CD4-positive, alpha-beta T cell treated with Interferon gamma for 1 hour (primary cell): ENCODE measurements at places on chromosomes 1 and 21.

DNA sequence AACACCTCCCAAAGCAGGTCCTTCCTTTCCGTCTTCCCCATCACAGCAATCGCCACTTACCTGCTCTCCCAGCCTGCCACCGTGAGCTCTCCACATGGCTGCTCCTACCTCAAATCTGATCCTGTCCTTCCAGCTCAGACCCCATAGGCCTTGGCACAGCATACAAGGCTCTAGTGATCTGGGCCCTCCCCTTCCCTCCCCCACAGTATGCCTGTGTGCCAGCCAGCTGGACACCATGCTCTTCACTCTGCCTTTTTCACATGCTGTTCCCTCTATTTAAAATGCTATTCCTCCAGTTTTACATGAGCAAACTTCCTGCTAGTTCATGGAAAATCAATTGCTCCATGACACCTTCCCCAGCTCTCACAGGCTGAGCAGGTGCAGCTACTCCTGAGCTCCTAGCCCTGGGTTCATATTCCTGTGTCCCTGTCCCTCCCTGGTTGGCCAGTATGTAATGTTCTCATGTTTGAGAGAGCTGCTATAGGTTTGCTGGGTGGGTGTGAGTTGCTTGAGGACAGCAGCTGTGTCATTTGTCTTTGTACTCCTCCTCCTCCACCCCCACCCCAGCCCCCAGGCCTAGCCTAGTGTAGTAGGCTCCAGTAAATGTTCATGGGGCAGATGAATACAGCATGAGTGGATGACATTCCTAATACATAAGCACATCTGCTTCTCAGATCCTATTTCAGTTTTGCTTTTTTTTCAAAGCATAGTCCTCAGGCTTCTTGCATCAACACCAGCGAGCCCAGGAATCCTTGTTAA, 6.3 kb upstream of the TNNT2 start:
- no peak for DNase-seq

- no peak for DNase-seq
These were observed 18.8 kb upstream of the RGS16 start for GRCh38 chr1:182622901-182623528.

- DNase-seq = no peak
These were observed 9.0 kb downstream of the ADORA1 start for GRCh38 chr1:203136409-203137042.

GRCh38 chr1:116424863-116425262, 51.8 kb downstream of the ATP1A1 start:
- no peak for DNase-seq

GRCh38 chr1:243851257-243851756, 1.3 kb upstream of the AKT3 start:
- no peak for DNase-seq

DNA sequence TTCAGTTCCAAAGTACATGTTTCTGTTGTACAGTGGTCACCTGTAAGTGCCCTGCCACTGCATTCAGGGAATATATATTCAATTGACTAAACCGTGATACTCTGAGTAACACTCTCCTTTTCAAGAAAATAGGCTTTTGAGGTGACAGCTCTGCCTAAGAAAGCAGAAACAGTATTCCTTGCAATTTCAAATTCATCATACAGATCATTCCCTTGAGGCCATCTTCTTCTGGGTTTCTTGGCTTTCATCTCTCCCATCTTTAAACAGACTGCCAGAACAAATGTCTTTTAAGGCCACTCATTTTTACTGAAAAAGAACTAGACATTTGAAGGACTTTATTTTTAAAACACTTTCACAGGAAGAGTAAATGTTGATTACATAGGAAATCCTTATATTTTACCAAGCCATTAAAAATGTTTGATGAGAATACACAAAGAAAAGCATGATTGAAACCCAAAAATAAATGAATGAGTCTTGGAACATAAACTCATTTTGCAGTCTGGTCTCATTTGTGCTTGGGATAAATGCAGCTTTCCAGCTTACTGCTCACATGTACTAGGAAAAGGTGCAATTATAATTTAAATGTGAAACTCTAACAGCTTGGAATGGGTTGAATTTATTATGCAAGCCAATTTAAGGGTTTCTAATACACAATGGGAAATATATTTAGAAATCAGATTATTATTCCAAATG, 34.7 kb downstream of the PLPPR5 start:
- no peak for DNase-seq

GRCh38 chr1:184156521-184157393, 105.2 kb downstream of the TSEN15 start:
- DNase-seq = no peak

- no peak for DNase-seq
These were observed 1297.6 kb downstream of the BRINP3 start for GRCh38 chr1:189180057-189180456.

- no peak for DNase-seq
These were observed 44.4 kb downstream of the KANK4 start for GRCh38 chr1:62274496-62275485.

DNA sequence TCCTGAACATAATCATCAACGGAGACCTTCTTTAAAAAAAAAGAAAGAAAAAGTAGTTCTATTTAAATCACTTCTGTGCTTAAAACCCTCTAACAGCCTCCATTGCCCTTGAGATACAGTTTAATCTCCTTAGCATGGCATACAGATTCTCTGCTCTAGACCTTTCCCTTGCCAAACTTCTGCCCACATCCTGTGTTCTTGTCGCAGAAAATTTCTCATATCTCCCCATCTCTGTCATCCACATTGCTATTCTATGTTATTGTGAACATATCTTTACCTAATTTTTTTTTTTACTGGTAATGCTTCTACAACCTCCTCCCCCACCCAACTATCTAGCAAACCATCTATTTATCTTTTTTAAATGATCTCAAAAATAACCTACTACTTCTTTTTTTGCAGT, 135.7 kb upstream of the PROX1 start:
- no peak for DNase-seq

DNA sequence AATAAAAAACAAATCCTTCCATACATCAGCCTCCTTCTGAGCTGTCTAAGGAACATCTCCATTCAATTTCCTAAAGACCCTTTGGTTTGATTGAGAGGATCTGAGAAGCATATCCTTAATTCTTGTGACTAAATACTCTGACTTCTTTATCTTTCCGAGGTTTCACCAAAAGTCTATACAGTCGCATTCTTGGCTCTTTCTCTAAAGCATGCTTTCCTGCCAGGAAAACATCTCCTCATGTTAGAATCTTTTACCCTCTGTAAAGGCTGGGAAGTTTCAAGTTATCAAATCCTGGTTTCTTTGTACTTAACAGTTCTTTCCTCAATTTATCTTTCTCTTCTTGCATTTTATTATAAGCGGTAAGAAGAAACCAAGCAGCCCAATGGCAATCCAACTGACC, 630.4 kb downstream of the PTPRC start:
- no peak for DNase-seq

GRCh38 chr1:22689505-22689904, 21.1 kb upstream of the EPHB2 start:
- no peak for DNase-seq

DNA sequence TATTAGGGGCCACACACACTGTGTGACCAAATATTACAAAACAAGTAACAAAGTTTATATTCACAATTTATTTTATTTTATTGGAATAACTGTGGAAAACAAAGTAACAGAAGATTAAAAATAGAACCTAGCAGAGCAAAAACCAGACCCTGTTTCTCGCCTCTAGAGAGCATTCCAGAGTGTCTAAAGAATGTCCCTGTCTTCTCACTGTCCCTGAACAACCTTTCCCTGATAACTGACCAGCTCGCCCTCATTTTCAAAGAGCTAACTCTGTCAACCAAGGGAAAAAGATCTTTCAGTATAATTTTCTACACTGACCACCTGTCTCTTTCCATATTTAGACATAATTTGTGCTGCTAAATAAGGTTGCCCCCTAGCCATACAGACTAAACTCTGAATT, 646.9 kb downstream of the USP25 start:
- no peak for DNase-seq

- DNase-seq = no peak
These were observed 9.7 kb upstream of the NPPB start for GRCh38 chr1:11868331-11868980.

DNA sequence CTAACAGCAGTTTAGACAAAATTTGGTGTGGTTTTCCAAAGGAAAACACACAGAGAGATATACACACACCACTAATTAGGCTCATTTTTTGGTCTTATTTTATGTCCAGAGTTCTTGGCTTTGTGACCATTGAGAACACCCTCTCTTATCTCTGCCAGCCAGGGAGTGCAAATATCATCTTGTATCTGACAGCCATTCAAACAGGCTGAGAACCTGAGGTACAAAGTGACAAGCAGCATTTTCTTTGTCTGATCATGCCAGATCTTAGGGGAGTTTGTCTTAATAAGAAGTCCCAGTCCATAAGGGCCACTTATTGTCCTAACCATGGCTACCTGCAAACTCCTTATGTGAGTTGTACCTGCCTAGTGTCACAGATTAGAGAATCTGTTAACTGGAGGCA, 1165.2 kb downstream of the BRINP3 start:
- no peak for DNase-seq

DNA sequence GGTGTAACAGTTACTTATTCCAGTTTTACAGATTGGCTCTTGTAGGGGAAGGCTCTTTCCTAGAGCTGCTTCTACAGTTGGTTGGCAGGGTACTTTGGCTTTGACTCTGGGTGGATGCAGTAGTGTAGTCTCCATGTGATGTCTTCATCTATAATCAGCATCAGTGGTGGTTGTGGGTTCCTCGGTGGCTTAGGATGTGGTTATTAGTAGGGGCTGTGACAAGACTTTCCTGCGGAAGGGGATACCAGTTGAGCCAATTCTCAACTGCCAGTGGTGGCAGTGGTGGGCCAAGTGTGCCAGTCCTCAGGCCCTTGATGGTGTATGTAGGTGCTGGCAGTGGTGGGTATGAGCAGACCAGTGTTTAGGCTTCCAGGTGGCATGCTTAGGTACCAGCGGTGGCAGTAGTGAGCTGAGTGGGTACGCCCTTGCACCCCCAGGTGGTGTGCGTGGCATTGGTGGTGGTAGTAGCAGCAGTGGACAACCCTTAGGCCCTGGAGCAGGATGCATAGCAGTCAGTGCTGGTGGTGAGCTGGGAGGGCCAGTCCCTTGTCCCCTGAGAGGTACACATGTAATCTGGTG, 27.2 kb upstream of the KLF18 start:
- DNase-seq = no peak

- DNase-seq = no peak
These were observed 41.3 kb downstream of the PLPPR4 start for GRCh38 chr1:99305626-99306025.

DNA sequence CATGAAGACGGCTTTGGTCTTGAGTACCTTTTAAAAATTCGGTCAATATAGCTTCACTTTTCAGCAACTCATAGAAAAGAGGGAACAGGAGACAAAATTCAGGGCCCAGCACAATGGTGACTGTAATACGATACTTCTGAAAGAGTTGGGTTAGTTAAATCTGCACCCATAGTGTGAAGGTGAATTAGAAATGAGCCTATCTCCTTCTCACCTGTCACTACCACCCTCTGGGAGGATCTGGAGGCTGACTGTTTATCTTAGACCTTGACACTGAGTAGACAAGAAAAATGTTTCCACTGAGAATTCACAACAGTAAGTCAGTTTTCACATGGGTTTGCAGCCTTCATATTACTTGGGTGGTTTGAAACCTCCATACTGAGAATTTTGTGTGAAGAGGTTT, 57.9 kb upstream of the HMGB4 start:
- no peak for DNase-seq

DNA sequence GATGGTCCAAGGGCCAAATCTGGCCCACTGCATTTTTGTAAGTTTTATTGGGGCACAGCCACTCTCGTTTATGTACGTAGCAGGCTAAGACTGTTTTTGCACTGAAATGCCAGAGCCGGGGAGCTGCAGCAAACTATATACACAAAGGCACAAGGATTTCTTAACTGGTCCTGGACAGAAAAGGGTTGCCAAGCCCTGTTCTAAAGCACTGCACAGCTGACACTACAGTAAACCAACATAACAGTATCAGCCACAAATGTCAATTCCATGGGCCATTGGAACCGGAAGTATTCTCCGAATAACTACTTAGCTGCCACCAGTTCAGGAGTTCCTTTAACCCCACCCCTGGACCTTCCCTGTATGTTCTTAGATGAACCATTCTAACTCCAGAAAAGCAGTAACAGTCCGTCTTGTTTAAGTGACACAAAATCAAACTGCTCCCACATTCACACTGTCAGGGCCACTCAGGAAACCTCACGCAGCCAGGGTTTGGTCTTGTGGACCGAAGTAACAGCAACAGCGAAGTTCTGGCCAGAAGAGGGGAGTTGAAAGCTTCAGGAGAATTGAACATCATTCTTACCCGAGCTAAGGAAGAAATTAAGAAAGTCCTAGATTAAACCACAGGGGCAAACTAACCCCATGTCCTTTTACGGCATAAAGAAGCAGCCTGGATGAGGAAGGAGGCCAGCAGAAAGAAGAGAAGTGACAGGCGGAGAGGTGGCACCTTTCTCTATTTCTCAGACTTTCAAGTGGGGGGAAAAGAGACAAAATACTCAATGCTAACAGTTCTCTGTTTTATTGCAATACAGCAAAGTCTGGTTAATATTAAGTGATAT, 49.2 kb downstream of the COQ8A start:
- no peak for DNase-seq

DNA sequence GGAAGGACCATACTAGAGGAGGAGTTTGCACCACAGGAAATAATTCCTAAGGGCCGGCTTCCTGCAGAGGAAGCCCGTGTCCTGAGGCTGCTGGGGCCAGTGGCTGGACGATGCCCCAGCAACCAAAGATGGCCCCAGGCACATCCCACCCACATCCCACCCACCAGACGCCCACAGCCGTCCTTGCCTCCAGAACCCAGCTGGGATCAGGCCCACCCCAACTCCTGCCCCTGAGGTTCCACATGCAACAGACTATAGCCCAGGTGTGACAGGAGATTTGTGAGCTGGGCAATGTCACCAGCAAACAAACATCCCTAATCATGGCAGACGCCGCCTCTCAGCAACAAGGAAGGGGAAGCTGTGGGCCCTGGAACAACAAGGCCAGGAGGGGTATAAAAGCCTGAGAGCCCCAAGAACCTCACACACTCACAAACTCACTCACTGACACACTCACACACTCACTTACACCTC, at the start of gene KRTAP10-9:
Gene KRTAP10-9, plus strand, starts transcription at position 421 of the 471 bp plus-strand sequence. CDS start 79 bp downstream, outside the sequence.
- DNase-seq = no peak

DNA sequence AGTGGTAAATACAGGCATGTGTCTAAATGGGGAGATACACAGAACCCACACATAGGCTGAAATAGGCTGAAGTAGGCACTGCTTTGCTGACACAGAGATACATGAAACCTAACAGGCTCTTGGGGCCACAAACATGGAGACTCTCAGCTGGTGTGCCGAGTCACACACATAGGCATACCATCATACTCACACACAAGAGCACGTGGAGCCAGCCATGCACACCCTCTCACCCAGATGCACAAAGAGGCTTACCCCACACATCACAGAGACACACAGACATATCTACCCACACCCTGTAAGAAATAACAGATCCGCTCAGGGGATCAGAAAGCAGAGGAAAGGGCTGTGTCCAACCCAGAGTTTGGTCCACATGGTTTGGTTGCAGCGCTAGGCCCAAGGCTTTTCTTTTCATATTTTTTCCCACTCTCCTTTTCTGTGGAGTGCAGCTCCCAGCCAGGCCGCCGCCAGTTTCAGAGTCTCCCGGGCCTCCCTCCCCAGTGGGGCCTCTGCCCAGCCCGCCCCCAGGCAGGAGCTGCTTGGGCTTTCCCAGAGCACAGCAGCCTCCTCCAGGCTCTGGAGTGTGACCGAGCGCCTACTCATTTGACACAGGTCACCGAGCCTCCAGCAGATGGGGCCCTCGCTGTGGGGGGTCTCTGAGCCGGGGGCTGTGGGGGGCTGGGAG, 3.9 kb upstream of the POU3F1 start:
- no peak for DNase-seq

GRCh38 chr1:31735571-31735970, 28.6 kb downstream of the ADGRB2 start:
- DNase-seq = no peak

GRCh38 chr21:23111070-23111600, 2112.9 kb downstream of the NCAM2 start:
- no peak for DNase-seq
